ENCODE measurements at places on chromosomes 4 and X.

DNA sequence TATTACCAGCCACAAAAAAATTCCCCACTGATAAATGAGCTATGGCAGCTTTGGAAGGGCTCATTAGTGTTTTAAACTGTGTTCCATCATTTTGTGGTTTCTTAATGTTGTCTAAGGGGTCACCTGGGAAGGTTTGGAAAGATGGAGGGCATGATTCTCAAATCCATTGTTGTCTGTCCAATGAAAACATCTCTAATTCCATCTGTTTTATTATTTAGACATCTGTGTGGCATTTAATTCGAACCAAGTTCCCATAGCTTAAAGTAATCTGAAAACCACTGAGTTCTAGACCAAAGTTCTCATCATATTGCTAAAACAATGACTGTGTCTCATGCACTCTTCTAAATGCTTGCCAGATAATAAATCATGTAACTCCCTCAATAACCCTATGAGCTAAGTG is 103.8 kb upstream of the PPP3CA start:
- DNase-seq, result no peak

DNA sequence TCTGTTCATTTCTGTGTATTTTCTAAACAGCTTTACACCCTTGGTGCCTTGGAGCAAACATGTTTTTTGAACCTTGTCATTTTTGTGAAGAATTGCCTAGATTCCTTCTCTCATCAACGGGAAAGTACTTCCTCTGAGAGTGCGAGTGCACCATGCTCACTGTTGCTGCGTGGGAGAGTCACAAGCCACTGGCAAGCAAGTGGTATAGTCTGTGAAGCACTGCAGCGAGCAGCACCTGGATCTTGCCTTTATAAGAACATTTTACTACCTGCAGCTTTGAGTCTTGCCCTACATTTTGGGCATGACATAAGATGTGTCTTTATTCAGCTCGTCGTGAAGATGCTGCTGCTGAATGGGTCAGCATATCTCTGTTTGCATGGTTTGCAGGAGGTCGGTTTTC is 44.9 kb downstream of the HADH start:
- no peak for DNase-seq

DNA sequence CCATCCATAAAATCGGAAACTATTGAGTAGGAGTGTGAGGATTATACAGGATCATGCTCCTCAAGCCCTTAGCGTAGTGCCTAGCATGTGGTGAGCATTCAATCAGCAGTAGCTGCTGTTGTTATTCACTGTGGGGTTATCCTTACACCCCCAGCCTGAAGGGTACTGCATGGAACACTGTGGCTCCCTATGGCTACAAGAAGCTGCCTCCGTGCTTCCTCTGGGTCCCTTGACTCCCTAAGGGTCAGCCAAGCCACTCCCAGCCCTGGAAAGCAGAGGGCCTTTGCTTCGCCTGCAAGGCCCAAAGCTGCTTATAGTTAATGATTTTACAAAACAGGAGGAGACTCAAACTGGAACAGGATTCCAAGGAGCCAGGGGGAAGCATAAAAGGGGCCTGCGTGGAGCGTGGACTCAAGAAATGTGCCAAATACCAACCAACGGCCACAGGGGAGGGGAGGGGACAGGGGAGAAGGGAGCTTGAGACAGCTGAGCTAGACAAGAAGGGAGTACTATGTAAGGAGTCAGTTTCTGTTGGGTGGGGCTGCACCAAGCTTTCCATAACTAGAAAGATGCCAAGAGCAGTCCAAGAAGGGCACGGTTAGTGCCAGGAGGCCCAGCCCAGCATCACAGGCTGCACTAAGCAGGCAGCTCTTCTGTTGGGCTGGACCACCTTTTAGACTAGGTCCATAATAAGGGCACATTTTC is 15.9 kb downstream of the SEPTIN6 start:
- DNase-seq, result no peak

DNA sequence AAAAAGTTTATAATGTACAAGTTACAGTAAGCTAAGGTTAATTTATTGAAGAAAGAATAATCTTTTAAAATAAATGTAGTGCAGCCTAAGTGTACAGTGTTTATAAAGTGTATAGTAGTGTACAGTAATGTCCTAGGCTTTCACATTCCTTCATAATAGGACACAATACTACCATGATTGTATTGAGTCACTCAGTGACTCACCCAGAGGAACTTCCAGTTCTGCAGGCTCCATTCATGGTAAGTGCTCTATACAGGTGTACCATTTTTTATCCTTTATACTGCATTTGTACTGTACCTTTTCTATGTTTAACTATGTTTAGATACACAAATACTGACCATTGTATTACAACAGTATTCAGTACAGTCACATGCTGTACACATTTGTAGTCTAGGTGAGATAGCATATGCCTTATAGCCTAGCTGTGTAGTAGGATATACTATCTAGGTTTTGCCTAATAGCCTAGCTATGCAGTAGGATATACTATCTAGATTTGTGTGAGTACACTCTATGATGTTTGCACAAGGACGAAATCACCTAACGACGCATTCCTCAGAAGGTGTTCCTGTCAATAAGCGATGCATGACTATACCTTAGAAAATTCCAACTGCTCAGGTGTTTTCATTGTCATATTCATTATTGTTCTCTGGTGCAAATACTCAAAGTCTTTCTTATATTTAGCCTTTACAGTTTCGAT is 5.5 kb upstream of the TMEM255A start:
- no peak for DNase-seq

- DNase-seq, result no peak
These were observed 121.0 kb downstream of the KCNIP4 start for GRCh38 chr4:21827575-21827974.

DNA sequence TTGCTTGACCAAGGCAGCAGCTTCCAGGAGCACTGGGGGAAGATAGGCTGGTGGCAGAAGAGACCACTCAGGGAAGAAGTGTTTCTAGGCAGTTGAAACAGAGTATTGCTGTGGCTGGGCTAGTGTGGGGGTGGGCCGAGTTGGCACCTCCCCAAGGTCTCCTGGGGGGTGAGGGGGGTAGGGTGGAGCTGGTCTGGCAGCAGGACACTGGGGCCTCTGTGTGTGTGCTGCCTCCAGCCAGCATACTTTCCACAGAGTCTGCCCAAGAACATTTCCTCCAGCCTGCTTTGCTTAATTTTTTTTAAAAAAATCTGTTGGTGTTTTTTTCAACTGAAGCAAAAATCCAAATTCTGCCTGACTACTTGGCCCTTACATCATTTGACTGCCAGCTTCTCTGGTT is 4.0 kb downstream of the ITIH6 start:
- DNase-seq, result no peak

DNA sequence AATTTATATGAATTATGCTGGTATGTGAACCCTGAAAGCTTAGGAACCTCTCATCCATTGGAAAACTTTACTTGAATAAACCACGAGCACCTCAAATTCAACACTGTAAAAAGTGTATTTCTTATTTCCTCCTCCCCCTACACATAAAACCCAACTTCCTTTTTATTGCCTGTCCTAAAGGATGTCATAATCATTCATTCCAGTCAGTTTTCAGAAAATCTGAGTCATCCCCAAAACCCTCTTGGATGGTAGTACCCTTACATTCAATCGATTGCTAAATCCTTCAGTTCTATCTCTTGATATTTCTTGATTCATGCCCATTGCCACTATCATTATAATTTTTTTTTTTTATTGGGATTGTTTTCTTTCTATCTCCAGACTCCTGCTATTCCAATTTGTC is 91.1 kb upstream of the ATP8A1 start:
- DNase-seq, result no peak

DNA sequence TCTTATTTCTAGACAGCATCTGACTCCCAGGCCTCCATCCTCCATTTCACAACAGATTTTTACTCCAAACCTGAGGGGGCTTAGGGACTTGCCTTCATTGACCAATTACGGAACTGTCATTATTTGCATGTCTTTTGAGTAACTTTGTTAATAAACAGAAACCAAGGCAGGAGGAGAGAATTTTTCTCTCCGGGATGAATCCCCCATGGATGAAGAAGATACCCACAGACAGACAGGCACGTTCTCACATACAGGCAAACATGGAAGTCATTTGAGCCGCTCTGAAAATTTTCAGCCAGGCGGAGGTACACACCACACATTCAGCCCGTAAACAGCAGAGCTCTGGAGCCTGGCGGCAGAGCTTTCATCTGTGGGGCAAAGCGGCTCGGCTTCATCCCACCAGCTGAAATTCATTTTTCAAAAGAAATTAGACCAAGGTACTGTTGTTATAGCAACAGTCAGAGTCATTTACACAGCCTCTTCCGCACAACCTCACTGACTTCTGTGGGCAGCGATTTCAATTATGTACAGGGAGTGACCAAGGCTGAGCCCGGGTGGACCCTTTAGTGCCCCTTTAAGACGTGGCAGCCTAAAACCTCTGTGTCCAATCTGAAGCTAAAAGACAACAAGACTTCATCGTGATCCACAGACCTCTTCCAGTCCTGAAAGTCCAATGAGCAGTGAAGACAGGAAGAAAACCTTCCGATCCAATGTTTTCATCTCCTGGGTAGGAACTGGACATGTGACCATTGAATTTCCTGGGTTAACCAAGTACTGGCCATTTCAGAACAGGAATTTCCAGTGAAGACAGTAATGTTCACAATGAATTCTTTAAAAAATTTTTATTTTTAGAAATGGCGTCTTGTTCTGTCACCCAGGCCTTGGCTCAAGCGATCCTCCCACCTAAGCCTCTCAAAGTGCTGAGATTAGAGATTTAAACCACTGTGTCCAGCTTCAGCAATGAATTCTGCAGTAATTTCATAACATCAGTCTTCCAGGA is 237.0 kb downstream of the MGST2 start:
- no peak for DNase-seq

GRCh38 chrX:39772057-39772832 is 325.5 kb downstream of the BCOR start:
- no peak for DNase-seq

DNA sequence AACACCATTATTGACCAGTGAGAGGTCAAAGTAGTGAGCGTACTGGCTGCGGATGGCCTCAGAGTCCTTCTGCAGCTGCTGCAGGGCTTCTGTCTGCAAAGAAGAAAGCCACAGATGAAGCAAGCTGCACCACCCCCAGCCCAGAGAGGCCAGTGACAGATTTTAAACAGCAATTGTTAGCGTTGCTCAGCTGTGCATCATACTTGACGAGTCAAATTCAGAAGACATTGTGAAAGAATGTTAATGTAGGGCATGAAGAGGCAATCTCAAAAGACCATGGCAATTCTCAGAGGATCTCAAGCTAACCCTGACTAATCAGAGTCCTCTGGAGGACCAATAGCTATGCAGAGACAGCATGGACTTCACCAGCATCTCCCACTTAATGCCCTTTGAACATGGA is 16.6 kb downstream of the DKC1 start:
- DNase-seq, result no peak

GRCh38 chr4:45629717-45630116 is 494.1 kb downstream of the GABRG1 start:
- no peak for DNase-seq

DNA sequence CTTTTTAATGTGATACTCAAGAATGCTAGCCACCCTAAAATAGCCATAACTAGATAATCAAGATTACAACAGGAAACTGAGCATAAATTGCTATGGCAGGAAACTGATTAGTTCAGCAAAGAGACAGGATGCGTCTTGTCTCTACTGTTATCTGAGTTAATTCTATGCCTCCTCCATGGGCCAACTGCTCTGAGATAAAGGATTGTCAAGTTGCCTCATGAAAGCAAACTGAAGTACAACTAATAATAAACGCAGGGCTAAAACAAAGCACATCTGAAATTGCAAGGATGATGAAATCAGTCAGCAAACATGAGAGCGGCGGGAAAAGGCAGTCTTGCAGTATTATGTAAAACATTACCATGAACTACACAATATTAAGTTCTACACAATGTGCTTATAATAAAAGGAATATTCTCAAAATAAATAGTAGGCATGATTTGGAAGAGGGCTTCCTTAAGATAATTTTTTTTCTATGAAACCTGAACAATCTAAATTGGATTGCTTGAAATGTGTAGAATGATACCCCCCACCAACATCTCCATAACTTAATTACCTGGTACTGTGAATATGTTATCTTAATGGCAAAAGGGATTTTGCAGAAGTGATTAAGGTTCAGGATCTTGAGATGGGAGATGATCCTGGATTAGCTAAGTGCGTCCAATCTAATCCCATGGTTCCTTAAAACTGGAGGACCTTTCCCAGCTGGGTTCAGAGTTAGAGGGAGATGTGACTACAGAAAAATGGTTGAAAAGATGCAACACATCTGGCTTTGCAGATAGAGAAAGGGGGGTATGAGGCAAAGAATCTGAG is 65.9 kb downstream of the ANTXR2 start:
- no peak for DNase-seq

- no peak for DNase-seq
These were observed 4.3 kb upstream of the FGG start for GRCh38 chr4:154616731-154617130.

DNA sequence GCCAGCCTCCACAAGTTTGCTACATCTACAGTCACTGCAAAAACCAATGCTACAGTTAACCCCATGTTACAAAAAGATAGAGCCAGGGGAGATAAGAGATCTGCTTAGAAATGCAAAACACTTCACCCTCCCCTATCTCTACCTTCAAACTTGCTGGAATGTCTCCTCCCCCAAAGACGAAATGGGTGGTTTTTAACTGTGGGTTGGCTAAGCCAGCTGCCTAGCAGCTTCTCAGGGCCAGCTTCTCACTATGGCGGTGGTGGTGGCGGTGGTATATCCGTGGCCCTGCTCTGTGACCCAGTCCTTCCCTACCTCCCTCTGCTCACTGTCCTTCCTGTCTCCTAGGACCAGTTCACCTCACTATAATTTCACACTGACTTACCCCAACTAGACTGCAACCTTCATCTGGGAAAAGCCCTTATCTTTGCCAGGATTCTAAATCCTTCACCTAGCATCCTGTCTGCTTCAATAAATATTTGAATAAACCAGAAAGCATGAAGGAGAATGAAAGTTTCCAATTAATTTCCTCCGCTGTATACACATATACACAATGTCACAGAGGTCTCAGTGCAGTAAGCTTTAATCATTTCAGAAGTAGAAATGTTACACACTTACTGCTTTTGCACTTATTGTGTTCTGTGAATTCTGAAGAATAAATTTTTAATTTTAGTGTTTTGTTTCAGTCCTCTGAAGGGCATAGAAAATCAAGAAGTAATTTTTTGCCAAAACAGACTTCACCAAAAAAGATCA is 46.3 kb downstream of the SH3KBP1 start:
- no peak for DNase-seq

DNA sequence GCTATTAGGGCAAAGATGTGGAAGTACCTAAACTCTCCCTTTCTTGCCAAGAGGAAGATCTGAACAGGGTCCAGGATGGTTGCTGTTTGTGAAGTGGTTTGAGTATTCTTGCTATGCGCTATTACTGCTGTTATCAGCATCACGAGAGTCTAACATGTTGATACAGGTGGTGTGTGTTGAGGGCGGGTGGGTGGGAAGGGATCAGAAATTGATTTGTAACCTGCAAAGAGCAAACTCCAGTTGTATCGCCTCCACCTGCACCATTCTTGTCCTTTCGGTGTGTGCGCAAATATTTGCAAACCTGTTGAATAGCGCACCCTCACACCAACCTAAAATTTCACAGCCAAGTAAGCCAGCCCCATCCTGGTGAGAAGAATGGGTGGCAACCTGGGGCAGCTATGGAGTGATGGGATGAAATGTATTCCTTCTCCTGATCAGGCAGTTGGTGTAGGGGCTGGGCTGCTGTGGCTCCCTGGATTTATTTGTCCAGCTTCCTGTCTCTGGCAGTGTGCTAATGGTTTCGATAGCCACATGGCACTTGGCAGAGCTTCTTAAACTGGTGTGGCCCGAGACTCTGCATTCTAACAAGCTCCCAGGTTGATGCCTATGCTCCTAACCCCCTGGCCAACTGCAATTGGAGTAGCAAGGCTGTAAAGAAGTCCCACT is 102.6 kb upstream of the SCML1 start:
- DNase-seq, result no peak
